ENCODE measurements at places on chromosomes 2 and 18.

DNA sequence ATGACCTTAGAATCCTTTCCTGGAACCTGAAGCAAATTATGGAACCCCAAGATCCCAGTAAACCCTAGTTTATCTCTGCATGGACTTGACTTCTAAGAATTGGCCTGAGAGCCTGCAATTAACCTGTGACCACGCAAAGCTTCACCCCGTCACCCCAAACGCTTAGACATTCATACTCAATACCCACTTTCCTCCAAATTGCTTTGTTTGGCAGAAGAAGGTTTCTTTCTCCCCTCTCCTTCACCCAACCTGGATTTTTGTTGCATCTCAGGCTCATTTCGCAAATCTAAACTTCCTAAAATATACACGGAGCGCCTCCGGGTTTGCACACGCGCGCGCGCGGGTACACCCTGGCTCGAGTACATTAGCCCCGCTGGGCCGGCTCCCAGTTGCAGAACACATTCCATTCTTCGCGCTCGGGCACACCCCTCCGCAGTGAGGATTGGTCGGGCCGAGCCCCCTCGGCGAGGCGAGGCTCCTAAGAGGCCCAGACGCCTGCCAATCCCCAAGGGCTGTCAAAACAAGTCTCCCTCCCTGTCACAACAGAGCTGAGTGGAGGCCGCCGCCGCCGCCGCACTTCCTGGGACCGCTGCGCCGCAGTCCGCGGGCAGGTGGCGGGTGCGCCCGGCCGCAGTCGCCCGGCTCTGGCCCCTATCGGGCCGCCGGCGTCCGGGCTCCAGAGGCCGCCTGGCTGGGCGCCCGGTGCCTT lies at the start of gene PLCL1:
PLCL1 (plus strand) TSS at position 545 of the 709 bp plus-strand sequence.
- peak; percentile 96 for DNase-seq

DNA sequence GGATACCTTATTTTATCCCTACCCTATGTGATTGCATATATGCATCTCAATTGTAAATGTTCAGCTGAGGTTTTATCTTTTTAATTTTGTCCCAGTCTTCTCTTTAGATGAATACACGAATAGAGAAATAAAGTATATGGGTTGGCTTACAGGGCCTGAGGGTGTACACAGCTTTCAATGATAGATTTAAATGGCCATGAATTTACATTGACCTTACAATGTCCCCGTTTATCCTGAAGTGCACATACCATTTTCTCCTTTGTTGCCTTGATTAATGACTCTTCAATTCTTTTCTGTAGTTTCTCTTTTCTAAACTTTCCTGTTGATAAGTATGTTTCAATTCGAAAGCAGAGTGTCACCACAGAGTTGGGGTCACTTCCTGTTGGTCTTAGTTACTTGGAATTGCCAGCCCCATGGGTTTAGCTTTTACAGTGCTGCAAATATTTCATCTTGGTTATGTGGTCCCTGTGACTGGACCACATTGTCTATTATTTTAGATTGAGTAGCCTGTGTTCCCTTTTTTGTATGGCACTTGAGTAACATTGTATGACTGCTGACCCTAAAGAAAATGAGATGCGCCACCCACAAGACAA lies 1616.3 kb upstream of the ACVR2A start:
- DNase-seq = no peak

DNA sequence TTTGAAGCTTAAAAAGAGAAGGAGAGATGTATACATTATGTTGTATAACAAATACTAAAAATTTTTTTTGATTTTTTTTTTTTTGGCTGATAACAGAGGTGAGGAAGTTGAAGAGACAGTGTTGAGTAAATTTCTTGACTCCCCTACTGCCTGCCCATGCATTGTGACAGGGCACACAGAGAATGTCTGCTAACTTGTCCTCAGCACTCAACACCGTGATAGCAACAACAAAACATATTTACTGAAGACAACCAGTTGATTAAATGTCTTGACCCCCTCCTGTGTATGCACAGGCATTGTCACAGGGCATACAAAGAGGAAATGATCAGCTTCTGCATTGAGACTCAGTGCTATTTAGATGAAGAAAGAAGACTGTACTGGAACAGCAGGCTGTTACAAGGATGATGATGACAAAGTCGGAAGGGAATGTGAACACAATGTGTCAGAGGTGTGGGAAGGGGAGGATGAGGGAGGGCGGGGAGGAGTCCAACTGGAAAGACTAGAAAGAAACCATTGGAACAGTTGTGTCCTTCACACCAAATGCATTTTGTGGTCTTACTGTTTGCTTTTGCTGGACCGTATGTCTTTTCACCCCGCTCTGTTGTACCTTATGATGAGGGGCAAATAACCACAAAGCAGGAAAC lies 89.5 kb downstream of the CERS6 start:
- DNase-seq = no peak

DNA sequence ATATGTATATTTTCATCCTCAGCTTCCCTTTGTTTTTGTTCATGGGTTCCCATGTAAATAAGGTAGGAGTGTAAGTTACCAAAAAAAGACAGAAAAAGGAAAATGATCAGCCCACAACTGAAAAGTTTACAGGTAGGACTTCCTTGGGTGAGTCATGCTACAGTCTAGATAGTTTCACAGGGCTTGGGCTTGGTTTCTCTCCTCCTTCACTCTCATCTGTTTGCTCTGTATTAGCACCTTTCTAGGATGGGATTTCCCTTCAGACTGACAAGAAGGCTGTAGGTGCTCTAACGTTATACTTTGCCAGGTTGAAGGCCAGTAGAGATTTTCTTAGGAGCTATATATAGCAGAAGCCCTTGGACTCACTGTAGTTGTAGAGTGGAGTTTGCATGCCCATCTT lies 57.9 kb downstream of the FAM171B start:
- DNase-seq = no peak

GRCh38 chr2:28544922-28545589 lies 49.2 kb downstream of the PLB1 start:
- no peak for DNase-seq

GRCh38 chr2:167856190-167856589 lies 391.2 kb downstream of the STK39 start:
- DNase-seq = no peak

GRCh38 chr2:21013043-21013816 lies 30.6 kb downstream of the APOB start:
- DNase-seq = no peak

DNA sequence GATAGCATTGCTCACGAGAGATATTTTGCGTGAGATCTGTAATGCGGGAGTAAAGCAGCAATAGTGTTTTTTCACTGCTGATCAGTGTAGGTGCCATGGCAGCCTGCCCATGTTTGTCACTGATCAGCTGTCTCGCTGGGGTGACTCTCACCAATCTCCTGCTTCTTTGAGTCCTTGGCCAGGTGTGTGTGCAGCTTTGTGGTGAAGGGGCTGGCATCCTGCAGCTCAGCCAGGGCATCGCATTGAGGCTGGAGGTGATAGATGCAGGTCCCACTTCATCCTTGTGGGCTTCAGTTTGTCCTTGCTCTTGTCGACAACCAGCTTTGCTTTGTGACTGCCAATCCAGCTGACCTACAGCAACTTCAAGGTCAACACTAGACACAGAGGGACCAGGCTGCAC lies 258.3 kb upstream of the CXCR4 start:
- DNase-seq = no peak

GRCh38 chr2:137607722-137608318 lies 356.5 kb upstream of the HNMT start:
- no peak for DNase-seq

DNA sequence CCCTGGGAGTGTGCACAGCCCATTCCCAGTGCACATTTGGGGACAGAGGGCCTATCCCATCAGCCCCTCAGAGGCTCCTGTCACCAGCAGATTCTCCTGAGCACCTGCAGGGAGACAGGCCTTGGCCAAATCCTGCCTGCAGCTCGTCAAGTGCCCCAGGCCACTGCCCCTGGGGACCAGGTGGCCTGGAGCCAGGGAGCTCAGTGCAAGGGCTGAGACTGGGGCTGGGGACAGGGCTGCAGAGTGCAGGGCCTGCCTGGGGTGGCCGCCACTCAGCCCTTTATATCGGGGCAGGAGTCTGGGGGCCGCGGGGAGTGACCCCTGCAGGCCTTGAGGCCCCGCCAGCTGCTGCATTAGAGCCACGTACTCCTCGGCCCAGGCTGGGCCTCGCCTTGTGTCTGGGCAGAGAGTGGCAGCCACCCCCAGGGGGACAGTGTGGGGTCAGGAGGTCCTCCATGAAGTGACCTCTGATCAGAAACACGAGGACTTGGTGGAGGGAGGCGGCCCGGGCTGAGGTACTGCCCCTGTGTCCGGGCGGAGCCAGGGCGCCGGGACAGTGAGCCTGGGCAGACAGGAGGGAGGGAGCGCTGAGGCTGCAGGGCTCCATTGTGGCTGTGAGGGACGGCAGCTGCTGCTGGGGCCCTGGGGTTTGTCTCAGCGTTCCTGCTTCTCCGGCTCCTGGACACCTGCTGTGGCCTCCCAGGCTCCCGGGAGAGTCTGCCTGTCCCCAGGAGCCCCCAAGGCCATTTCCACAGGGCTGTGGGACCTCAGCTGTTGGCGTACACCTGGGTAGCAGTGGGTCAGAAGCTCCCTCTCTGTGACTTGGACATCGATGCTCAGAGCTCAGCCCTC lies 24.2 kb downstream of the GPC1 start:
- no peak for DNase-seq

DNA sequence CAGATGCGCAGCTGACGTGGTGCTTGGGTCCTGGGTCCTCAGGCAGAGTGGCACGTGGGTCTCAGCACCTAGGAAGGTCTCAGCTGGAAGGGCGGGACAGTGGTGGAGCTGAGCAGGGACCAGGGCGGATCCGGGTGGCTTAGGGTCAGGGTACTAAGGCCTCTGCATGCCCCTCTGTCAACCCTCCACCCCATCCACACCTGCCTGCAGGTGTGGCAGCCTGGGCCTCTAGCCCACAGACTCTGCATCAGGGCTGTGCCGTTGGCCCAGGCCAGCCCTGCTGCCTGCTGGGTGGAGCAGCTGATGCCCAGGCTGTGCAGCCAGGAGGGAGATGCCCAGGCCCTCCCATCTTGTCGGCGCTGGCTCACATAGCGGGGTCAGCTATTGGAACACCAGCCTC lies 24.6 kb upstream of the OTOS start:
- no peak for DNase-seq

DNA sequence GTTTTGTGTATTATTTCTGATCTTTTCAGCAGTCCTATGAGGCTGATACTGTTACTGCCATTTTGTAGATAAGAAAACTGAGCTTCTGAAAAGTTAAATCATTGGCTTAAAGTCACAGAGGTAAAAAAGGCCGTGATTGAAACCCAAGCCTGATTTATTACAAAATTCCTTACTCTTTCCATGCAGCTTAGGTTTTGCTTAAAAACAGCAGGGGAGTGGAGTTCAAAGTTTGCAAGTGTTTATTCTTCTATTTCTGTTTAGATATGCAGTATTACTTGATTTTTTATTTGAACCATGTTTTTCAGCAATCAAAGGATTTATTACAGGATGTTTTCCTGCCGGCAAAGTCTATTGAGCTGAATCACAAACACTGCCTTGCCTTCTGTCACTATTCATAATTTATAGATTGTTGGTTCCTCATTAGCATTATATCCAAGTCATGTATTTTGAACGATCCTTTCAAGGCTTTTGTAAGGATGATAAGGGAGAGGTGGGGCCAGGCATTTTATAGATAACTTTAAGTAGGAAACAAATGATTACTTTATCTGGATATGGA lies 31.9 kb upstream of the MSTN start:
- no peak for DNase-seq
